ENCODE measurements at places on chromosomes 6 and 20.

DNA sequence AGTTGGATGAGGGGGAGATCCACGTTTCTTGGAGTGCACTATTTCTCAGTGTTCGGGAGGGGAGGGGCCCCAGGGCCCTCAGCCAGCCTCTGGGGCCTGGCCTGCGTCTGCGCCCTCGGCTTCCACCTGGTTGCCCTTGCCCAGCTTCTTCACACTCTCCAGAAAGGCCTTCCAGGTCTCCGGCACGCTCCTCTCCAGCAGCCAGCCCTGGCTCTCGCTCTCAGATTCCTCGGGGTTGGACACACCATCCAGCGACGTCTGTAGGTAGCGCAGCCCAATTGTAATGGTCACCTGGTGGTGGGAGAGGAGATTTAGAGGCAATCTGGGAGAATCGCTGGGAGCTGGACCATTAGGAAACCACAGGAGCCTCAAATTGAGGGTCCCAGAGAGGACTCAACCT is 24.2 kb downstream of the PRPH2 start:
- no peak for DNase-seq

- no peak for DNase-seq
Observed at GRCh38 chr20:43744151-43744611, 17.4 kb upstream of the GTSF1L start.

GRCh38 chr6:148866657-148867268 is 119.9 kb downstream of the UST start:
- DNase-seq = peak; percentile 73

DNA sequence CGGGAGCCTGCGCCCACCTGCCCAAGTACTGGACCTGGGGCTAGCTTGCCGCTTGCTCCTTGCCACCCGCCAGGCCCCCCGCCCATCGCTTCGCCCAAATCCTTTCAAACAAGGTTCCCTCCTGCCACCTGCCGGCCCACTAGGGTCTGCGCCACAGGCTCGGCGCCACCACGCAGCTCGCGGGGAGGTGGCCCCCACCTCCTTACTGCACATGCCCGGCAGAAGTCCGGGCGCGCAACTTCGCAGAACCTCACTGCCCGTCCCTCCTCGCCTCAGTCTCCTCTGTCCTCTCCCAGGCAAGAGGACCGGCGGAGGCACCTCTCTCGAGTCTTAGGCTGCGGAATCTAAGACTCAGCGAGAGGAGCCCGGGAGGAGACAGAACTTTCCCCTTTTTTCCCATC is 11.2 kb downstream of the GNAS-AS1 start:
- DNase-seq = peak; percentile 67

- no peak for DNase-seq
Observed at GRCh38 chr20:39713076-39713840, 751.1 kb downstream of the DHX35 start.

- DNase-seq = no peak
Observed at GRCh38 chr20:35273449-35274171, 4.3 kb downstream of the MMP24OS start.

DNA sequence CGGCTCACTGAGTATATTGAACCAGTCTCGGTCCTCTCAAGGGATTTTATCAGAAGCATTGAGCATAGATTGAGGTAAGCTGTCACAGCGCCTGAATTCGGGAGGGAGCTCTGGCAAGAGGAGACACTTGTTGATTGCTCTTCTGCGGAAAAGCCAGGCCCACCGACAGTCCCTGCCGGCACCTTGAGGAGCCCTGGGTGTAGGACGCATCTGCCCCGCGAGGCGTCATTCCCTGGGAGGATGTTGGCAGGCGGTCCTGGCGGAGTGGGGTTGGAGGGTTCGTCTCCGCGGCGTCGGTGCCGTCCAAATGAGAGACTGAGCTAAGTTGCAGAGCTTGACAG is 843 bp downstream of the FBXO9 start:
- DNase-seq = peak; percentile 29

- peak; percentile 77 for DNase-seq
Observed at GRCh38 chr6:1424306-1424927, 35.0 kb downstream of the FOXF2 start.

GRCh38 chr20:48855046-48855445 is 27.2 kb upstream of the PREX1 start:
- no peak for DNase-seq

DNA sequence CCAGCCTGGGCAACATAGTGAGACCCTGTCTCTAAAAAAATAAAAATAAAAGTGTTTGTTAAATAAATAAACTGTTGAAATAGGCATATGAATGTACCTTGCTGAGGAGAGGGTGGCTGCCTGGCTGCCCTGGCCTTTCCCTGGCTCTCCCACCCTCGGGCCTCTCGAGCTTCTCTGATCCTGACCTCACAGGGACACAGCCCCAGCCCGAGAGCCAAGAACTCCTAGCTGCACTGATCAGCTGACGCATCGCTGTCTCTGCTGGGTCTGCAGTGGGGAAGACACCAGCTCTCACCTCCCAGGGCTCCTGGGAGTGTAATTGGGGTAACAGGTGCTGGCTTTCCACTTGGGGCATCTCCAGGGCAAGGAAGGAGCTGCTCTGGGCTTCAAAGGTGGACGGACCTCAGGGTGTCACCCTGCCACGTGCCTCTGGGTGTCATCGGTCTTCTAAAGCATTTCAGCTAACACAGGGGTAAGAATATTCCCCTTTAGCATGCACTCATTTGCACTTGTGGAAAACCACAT is 6.9 kb downstream of the TCF15 start:
- no peak for DNase-seq

DNA sequence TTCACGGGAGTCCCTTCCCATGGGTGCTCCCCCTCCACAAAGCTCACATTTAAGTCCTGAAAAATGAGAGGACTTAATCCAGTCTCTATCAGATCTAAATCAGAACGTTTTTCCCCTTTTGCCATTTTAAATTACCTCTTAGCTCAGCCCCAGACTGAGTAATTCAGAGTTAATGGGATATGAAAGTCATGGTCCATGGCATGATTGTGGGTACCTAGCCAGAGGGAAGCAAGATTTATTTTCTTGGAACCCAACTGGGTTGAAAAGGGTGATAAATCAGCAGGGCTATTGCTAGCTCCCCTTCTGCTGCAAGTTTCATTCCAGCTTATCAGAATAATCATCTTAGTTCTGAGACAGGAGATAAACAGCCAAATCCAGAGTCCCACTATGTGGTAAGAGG is 320.2 kb upstream of the CHD6 start:
- no peak for DNase-seq

DNA sequence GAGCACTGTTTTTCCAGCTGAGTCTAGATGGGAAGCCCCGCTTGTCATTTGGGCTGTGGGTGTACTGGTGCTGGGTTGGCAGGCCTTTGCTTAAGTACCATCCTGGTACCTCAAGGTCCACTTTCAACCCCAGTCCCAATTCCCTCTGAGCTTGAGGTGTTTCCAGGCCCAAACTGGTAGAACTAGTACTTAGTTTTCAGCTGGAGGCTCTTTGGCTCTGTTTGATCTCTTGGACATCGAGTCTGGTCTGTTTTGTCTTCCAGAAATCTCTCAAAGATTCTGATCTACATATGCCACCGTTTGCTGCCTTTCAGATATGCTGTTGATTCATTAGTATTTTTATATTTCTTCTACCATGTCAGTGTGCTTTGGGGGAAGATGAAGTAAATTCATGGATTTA is 61.8 kb upstream of the GNRH2 start:
- DNase-seq = no peak

DNA sequence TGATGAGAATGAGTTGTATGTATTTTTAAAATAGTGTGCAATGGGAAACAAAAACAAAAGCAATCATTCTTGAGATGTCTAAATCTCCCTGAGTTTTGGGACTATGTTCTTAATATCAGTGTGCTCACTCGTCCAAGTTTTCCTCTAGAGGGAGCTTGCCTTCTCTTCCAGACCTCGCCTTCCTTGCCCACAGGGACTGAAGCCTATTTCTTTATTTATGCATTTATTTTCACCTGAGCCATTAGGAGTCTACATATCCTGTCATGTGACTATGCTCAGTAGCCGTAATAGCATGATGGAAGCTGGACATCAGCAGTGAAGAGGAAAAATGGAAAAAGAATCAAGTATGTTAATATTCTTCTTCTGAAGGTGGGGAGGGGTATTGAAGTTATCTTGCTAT is 131.2 kb downstream of the SH3BGRL2 start:
- DNase-seq = no peak

GRCh38 chr6:107784669-107785068 is 39.4 kb downstream of the SCML4 start:
- no peak for DNase-seq

GRCh38 chr6:165605901-165606739 is 56.9 kb downstream of the PDE10A start:
- DNase-seq = no peak
